Mucosa of descending colon (tissue), 3 donors: ENCODE measurements at places on chromosomes 1 and 21. TPM values are rescaled to one million over a fixed set of nuclear protein-coding genes. Genes with fewer than 3 reads are reported as not detected.

Gene ZNF683
- total RNA-seq: 0.19 TPM

GRCh38 chr1:171468120-171468750 is 17.1 kb upstream of the PRRC2C start:
- no peak for DNase-seq

- no peak for DNase-seq
Observed at GRCh38 chr1:221302357-221302756, 423.1 kb downstream of the HLX start.

DNA sequence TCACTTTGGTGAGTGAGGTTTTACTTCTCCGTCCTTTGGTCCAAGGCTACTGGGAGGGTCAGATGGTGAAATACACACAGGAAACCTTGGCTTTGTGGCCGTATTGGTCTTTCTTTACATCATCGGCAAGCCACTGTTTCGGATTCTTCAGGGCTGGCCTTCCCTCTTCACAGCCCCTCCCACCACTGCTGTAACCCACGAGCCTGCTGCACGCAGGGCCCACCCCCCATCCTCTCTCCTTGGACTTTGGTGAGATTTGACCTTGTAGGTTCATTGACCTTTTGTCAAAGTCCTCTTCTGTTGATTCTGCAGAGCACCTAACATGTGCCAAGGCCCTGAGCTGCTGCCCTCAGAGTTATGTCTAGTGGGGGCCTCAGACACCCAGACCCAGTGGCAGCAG is 328.6 kb downstream of the CAMTA1 start:
- DNase-seq: no peak

GRCh38 chr1:9440763-9441194 is 98.5 kb upstream of the SLC25A33 start:
- no peak for DNase-seq
